ENCODE measurements at places on chromosomes 6 and 20.

DNA sequence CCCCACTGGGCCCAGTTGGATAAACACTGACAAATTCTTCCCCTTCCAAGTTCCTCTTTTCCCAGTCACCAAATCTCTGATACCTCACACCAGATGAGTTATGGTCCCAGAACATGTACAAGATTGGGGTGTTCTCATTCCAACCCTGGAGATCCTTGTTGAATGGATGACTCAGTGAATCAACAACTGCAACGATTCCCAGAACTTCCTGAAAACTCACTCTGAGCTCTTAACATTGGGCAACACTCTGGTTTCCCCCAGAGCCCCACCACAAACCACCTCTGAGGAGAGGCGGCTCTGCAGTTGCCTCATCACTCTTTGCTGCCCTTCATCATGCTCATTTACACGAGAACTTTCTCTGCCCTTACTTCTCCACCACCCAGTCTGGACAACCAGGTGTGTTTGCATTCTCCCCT, 115.2 kb downstream of the MRPL14 start:
- DNase-seq: peak; percentile 71

GRCh38 chr6:166500246-166500645, 86.2 kb downstream of the RAMACL start:
- DNase-seq: no peak

DNA sequence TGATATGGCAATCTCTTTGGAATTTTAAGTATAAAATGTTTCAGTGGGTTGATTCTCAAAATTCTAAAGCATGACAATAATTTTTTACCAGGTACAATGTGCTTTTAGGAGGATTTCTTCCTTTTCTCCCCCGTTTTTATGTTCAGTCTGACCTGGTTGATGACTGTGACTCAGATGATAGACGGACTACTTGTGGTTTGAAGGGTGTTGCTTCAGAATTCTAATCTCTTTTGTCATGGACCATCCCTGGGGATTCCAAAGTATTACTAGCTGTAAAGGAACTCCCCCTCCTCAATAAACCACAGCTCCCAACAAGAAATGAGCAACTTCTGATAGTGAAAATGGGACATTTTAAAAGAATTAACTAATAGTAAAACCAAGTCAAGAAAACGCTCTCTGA, 34.9 kb upstream of the TNFAIP3 start:
- peak; percentile 18 for DNase-seq

DNA sequence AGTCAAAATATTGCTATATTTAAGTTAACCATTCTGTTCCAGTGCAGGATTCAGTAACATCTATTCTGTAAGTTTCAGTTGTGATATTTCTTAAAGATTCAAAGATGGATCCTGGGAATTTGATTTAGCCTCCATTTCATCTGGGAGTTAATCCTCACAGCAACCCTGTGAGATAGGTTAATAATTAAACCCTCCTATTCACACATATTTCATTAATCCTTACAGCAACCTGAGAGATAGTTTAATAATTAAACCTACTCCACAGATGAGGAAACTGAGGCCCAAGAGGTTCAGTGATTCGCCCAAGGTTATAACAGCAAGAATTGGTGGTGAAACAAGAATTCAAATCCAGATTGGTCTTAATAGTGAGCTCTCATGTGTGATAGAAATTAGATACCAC, 10.9 kb upstream of the ZBTB2 start:
- no peak for DNase-seq

DNA sequence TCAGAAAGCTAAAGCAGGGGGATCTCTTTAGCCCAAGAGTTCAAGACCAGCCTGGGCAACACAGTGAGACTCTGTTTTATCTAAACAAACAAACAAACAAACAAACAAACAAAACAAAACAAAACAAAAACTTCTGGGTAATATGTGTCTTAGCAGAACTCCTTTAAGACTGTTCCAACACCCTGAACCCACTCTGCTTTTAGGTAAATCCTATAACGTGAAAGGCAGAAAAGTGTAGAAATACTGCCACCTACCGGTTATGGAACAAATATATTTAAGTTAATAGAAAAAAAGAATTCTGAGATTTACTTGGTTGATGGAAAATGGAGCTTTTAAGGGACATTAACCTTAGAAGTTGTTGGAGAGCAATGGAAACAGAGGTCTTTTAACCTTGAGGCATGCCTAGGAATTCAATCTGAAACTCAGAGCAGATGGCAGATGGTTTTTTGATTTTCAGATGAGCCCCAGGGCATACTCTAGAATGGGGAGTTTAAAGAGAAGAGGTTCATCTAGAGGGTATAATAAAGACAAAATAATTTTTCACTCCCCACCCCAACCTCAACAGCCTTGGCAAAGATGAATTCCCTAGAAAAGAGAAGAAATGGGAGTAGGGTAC, 38.5 kb downstream of the SOD2 start:
- DNase-seq: no peak

DNA sequence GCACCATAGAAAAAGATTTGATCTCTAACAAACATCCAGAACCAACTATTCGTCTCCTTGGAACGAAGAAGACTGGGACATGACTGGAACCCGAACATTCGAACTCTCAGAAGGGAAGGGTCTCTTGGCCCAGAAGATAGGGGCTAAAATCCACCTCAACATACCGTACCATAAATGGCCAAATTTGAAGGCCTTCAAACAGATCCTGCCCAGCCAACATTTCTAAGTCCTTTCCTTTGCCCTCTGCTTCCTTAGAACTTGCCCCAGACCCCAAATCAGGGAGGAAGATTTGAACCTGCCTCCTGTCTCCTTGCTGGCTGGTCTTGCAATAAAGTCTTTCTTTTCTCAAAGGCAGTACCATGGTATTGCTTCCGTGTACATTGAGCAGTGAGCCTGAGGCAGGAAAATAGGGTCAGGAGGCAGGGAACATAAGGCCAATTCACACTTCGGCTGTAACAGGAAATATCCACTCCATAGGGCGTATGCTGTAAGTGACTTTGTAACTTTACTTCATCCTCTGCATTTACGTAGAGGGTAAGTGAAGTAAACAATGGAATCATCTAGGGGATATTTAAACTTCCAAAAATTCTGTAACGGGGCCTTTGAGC, 1.8 kb upstream of the PXDC1 start:
- DNase-seq: no peak

- no peak for DNase-seq
Measured at GRCh38 chr6:80469977-80470376, 363.5 kb downstream of the BCKDHB start.

DNA sequence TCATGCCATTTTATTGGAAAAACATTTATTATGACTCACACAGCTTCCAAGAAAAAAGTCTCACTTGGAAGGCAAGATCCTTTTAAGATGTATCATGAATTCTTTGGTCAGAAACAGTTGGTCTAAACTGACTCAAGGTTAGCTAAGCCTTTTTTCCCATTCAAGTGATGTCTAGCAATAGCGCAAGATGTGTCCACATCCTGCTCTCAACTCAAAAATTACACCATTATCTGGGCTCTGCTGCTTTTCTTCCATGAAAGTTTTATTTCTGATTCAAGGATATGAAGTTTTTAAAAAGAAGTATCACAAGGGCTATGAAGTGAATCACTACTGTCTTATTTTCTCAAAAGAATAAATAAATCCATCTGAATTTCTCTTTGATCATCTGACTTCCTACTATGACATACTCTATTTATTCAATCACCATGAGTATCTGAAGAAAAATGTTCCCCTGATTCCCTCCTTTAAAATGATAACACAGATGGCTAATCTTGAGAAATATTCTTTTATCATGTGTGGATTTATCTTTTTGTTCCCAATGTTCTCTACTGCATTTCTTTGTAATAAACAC, 139.2 kb downstream of the AHI1 start:
- no peak for DNase-seq

DNA sequence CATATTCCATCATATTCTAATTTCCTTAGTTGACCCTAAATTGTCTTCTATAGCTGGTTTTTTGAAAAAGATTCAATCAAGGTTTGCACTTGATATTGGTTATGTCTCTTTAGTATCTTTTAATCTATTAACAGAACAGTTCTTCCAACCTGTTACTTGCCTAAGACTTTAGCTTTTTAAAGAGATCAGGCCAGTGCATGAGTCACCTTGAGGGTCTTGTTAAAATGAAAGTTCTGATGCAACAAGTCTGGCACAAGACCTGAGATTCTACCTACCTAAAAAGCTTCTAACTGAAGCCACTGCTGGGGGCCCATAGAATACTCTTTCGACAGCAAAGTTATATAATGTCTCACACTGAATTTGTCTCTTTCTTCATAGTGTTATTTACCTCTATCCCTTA, 3.2 kb downstream of the USP45 start:
- no peak for DNase-seq

- no peak for DNase-seq
Measured at GRCh38 chr20:19404826-19405225, 192.4 kb downstream of the SLC24A3 start.

DNA sequence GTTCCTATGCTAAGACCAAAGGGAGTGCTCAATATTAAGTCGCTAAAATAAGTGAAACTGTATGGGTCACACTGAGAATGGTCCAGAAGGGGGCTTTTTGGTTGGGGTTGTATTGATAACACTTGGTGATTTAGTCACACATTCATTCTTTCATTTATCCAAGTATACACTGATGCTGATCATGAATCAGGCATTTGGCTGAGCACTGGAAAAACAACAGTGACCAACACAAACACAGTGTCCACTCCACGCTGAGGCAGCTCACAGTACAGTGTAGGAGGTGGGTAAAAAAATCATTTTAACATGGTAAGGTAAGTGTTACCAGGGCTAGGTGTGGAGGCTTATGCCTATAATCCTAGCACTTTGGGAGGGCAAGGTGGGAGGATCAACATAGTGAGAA, 9.2 kb upstream of the FAM83C start:
- DNase-seq: no peak

- no peak for DNase-seq
Measured at GRCh38 chr6:116836606-116837342, 7.9 kb upstream of the GPRC6A start.

GRCh38 chr6:35223396-35223795, 9.6 kb downstream of the SCUBE3 start:
- DNase-seq: no peak

- no peak for DNase-seq
Measured at GRCh38 chr6:116139917-116140316, 14.0 kb upstream of the COL10A1 start.

DNA sequence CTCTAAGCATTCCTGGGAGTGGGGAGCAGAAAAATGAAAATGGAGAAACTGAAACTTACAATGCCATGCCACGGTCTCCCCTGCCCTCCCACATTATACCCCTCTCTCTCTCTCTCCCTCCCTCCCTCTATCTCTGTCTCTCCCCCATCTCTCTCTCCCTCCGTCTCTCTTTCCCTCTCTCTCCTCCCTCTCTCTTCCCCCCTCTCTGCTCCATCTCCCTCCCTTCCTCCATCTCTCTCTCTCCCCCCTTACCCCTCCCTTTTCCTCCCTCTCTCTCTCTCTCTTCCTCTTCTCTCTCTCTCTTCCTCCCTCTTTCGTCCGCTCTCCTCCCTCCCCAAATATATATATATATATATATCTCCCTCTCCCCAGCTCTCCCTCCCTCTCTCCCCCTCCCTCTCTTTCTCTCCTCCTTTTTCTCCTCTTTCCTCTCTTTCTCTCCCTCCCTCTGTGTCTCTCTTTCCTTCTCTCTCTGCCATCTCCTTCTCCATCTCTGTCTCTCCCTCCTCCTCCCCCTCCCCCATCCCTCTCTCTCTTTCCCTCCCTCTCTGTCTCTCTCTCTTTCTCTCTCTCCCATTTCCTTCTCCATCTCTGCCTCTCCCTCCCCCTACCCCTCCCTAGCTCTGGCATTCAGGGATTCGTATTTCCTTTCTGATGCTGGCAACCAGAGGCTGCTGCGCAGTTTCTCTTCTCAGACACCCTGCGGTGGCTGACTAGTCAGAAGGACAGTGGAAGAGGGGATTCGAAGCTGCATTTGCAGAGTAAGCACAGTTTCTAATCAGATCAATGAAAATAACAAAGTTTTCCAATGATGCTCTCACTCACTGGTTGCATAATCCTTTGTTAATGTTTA, 13.9 kb upstream of the VAPB start:
- DNase-seq: no peak

DNA sequence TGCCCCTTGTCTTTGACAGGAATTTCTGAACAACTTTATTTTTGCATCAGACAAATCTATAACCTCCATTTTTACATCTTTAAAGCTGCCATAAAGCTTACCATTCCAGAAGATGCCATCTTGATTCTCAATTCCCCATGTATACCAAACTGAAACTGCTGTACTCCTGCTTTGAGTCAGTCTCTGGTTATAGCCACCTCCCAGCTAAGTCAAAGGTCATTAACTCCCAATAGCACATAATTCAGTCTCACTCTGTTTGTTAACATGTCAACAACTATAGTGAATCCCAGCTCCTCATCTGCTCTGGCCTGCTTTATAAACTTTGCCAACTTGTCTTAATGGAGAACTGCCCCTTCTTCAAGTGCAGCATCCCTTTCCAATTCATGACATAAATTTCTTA, 343.6 kb downstream of the FRK start:
- no peak for DNase-seq

- DNase-seq: no peak
Measured at GRCh38 chr6:22580337-22580736, 11.0 kb downstream of the HDGFL1 start.

Data from T1000 (cell line).